Natural killer cell treated with Interleukin-12 subunit alpha and Interleukin-12 subunit beta and Interleukin-15 and Interleukin-18, amount 100 ng/mL, for 72 hours (primary cell): ENCODE measurements at places on chromosomes 12 and 14.

DNA sequence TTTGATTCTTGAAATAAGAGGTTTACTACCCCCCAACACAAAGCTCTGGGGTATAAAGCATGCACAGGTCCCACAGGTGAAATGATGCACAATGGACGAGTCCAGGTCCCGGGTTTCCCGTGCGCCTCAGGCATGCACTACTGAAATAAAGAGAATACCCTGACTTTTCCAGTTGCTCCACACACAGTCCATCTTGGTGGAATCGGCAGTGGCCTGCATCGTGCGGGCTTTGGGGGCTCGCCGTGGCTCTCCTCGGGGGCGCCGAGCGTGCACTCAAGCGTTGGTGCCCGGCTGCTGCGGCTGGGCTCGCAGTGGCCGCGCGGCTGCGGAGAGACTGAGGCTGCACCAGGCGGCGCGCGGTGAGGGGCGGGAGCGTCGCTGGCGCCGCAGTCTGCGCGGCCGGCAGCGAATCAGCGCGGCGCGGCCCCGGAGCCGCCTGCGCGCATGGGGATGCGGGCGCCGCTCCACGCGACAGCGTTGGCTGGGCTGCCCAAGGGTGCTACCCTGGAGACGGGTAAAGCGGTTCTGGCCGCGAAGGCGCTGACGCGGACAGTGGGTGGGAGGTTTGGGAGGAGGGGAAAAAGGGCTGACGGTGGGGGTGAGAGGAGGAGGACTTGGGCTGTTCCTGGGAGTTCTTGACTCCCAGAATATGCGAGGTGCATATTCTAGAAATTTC is 53.8 kb upstream of the CCDC175 start:
- DNase-seq, result no peak

GRCh38 chr14:99274346-99275221 is 2.6 kb upstream of the BCL11B start:
- DNase-seq, result peak; percentile 83

GRCh38 chr12:69189378-69189978 is 49.9 kb upstream of the CPSF6 start:
- no peak for DNase-seq

DNA sequence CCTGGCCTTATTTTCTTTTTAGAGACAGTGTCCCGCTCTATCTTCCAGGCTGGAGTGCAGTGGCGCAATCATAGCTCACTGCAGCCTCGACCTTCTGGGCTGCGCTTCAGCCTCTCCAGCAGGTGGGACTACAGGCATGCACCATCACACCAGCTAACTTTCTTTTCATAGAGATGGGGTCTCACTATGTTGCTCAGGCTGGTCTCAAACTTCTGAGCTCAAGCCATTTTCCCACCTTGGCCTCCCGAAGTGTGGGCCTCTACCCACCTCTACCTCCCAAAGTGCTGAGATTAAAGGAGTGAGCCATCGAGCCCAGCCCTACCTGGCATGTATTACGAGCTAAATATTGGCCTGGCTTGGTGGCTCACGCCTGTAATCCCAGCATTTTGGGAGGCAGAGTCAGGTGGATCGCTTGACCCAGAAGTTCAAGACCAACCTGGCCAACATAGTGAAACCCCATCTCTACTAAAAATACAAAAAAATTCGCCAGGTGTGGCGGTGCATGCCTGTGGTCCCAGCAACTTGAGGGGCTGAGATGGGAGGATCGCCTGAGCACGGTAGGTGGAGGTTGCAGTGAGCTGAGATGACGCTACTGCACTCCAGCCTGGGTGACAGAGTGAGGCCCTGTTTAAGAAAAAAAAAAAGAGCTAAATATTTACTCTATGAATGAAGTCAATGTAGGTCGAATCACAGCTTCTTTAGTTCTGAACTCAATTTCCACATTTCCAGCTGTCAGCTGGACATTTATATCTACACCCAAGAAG is 7.6 kb upstream of the RILPL1 start:
- DNase-seq, result no peak

DNA sequence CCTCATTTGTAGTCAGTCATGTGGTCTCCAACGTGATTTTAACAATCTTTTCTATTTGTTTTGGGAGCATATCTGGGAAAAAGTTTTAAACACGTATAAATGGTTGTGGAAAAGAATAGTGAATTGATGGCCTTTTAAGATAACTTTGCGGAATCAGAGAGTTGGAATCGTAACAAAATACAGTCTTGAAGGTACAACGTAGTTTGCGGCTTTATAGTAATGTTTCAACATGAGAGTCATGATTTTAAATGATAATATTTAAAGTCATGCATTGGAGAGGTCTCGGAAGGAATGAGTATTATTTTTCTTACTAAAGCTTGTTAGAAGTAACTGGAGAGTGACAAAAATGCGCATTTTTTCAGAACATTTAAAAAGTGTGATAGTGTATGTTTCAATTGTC is 1.6 kb downstream of the AEBP2 start:
- no peak for DNase-seq

DNA sequence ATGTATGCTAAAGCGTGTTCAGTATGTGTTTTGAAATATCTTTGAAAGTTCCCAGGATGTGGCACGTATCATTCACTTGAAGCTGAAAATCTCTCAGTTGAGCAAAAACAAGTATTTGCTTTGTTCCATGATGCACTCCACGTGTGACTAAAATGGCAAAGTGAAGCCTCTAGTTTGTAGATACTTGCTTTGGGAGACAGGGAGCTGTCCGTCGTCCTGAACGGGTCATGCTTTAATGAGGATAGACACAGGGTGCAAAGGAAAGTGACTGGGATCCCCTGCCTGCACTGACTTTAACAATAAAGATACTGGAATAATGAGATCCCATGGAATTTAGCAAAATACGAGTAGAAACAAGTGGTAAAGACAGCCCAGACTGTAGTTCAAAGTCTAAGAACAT is 991.4 kb downstream of the NRXN3 start:
- DNase-seq, result no peak

GRCh38 chr12:24081606-24082005 is 132.1 kb upstream of the SOX5 start:
- no peak for DNase-seq

DNA sequence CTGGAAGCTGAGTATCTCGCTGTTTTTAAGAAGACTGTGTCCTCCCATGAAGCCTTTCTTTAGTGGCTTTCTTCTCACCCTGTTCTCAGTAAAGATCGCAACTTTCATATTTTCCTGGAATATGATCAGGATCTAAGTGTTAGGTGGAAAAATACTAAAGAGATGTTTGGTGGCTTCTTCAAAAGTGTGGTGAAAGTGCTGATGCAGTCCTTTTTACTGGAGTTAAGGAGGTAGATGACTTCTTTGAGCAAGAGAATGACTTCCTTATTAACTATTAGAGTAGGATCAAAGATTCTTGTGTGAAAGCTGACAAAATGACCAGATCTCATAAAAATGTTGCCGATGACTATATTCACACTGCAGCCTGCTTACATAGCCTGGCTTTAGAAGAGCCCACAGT is 141.6 kb downstream of the SLC5A8 start:
- no peak for DNase-seq

DNA sequence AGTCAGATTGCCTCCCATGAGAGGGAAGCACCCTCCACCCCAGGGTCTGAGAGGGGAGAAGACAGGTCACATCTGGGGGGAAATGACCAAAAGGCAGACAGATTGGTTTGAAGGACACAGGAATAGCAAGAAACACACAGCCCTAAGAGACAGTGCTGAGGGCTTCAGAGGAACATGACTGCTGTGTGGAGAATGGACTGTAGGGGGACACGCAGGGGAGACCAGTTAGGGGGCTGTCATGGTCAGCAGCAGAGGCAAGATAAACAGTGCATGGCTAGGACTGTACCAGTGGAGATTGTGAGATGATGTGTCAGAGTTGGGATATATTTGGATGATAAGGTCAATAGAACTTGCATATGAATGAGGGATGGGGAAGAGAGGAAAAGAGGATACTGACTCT is 19.7 kb downstream of the SMUG1 start:
- DNase-seq, result no peak

DNA sequence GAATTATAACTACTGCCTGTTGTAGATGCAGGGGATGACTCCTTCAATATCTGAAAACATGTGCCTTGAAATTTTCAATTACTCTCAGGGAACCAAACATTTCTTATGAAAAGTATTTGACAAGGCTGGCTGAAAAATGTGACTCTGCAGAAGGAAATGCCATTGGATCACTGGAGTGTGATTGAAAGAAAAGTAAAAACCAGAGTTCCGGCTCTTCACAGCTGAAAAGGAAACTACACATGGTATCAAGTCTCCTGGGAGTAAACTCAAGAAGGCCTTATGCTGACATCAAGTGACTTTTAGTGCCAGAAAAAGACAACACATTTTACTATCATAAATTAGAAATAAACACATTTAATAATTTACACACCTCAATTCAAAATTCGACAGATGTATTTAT is 693.0 kb downstream of the LRFN5 start:
- DNase-seq, result no peak

GRCh38 chr12:54558311-54558710 is 8.9 kb downstream of the PDE1B start:
- no peak for DNase-seq
